ENCODE measurements at places on chromosomes 1 and 21.

GRCh38 chr1:160665330-160666078, 18.7 kb upstream of the SLAMF1 start:
- no peak for DNase-seq

DNA sequence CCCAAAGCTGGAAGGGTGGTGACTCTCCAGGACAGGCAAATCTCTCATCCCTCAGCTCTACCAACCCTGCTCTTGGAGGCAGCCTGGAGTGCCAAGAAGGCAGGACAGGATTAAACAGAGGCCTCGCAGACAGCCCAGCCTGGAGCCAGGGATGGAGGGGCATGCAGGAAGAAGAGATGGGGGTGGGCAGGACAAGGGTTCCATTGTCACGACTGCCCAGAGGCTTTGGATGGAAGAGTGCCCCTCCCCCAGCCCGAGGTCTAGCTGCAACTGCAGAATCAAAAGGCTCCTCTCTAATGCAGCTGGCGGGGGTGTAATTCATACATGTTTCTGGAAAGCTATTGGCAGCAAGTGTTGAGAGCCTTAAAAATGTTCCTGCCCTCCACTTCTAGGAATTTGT, 8.8 kb downstream of the RAB7B start:
- no peak for DNase-seq

DNA sequence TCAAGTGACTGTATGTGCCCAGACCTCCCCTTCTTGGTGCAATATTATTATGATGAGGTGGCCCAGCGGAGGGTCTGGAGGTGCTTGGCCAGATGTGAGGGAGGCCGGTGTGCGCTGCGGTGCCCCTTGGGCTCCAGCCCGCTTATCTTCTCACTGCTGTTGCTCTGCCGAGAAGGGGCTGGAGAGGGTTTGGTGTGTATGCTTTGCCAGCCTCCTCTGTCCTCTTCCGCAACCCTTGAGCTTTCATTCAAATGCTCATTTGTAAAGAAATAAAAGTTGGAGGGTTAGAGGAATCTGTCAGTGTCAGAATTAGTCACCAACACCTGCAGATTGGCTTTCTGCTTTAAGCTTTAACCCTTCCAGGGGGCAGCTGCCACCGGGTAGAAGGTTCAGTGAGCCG, 19.7 kb downstream of the RNF220 start:
- DNase-seq = no peak

GRCh38 chr1:190439447-190439846, 38.2 kb downstream of the BRINP3 start:
- DNase-seq = no peak

GRCh38 chr1:117347907-117348306, 19.3 kb upstream of the MAN1A2 start:
- no peak for DNase-seq

GRCh38 chr1:223718850-223719249, 6.5 kb downstream of the CAPN2 start:
- no peak for DNase-seq

DNA sequence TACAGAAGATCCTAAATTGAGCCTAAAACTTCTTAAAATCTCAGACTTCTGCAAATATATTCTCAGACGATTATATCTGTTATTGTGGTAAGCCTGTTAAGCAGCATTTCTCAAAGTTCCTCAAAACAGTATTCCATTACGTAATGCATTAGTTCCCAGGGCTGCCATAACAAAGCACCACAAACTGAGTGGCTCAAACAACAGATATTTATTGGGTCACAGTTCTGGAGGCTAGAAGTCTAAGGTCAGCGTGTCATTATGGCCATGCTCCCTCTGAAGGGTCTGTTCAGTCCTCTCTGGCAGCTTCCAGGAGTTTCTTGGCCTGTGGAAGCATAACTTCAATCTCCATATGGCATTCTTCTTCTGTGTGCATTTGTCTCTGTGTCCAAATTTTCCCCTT, 103.5 kb upstream of the ST6GALNAC5 start:
- no peak for DNase-seq

GRCh38 chr1:53959664-53960250, 13.6 kb downstream of the LRRC42 start:
- no peak for DNase-seq

DNA sequence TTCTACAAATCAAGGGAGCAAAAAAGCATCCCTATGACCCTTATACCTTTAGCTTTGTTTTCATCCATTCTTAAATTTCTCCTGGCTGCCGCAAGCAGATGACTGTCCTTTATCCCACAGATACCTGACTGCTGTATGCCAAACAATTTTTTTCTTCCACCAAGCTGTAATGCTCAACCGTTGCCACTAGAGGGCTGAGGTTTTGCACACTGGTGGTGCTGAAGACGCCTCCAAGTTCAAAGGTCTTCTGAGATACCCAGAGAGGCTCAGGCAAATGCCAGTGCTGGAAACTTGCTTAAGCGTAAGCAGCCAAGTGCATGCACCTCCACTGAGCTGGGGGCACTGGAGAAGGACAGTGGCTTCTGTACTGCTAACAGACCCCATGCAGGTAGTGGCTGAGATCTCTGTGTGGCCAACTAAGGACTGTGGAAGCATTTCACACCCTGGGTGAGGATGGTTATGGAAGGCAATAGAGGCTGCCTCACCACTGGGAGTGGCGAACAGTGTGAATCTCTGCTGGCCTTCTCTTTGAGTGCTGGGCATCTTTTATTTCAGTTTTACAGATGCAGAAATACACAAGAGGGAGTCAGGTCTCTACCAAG, 28.5 kb downstream of the CNIH3 start:
- no peak for DNase-seq

DNA sequence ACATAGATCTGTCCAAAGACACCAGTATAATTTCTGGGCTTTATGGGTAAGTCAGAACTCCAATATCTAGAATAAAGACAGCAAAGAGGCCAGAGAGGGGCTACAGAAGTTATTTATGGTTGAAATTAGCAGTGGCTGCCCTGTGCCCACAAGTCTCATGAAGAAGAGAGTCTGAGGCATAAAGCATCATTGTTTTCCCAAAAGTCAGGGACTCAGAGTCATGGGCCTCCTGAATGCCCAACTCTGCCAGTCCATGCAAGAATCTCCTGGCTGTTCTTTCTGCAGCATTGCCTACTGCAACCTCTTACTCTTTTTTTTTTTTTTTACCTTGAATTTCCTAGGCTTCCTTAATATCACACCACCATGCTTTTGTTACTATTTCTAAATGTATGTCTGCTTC, 49.6 kb downstream of the PLPP3 start:
- no peak for DNase-seq

GRCh38 chr1:84208935-84209334, 64.9 kb downstream of the PRKACB start:
- DNase-seq = no peak

DNA sequence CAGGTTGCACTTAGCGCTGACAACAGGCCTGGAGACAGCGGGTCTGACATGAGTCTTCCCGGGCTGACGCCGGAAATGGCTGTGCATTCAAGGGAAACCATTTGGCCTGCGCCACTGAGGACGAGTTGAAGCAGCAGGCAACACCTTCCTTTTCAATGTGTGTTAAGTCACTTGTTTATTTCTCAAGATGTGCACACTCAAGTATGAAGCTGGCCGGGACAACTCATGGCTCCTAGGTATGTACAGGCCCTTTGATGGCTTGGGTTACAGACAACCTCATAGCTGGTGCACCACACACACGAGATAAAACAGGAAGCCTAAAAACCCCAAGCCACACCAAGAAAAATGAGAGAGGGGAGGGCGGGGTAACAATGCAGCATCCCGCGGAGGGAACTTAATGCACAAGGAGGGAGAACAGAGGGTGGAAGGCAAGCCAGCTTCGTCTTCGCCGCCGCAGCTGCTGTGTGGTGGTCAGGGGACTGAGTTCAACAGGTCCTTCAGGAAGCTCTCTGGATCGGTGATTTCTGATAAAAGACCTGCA, 118.0 kb upstream of the IFFO2 start:
- DNase-seq = no peak

DNA sequence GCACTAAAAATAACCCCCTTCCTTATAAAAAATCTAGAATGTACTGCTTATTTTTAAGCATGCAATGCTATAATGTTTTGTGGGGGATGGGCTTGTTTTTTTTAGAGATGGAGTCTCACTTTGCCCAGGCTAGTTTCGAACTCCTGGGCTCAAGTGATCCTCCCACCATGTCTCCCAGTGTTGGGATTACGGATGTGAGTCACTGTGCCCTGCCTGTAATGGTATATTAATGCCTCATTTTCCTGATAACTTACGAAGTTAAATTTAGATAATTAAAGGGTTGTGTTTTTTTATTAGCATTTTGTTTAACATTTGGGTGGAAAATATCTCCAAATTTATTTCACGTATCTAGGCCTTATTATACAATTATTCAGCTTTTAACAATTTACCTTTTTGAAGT, 6.5 kb downstream of the RNF11 start:
- DNase-seq = no peak

- no peak for DNase-seq
Observed at GRCh38 chr1:221961532-221962292, 219.8 kb upstream of the DUSP10 start.

GRCh38 chr1:60149251-60149650, 75.7 kb upstream of the C1orf87 start:
- DNase-seq = no peak

- peak; percentile 99 for DNase-seq
Observed at GRCh38 chr1:156728599-156729462, at the start of gene ISG20L2. Gene ISG20L2, minus strand, starts transcription at chr1:156728766. Its CDS starts 1,114 bp downstream, at chr1:156727652.

GRCh38 chr21:38807986-38808385, 2.3 kb downstream of the ETS2 start:
- DNase-seq = no peak

DNA sequence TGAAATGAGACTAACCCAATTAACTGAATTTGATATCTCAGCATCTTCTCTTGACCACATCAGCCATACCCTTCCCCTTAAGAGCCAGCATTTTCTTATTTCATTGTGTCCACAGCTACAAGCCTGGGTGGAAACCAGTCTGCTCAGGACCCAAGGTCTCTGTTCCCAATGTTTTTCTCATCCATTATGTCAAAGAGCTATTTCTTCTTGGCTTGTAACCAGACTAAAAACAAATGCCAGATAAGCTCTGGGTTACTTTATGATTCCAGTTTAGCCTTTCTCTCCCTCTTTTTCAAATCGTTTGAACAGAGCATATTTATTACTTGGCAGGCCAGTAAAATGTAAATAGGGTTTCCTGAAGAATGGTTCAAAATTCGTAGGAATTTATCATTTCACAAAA, 109.3 kb upstream of the SPATA6 start:
- no peak for DNase-seq

- no peak for DNase-seq
Observed at GRCh38 chr1:201493757-201494617, 12.9 kb downstream of the CSRP1 start.

DNA sequence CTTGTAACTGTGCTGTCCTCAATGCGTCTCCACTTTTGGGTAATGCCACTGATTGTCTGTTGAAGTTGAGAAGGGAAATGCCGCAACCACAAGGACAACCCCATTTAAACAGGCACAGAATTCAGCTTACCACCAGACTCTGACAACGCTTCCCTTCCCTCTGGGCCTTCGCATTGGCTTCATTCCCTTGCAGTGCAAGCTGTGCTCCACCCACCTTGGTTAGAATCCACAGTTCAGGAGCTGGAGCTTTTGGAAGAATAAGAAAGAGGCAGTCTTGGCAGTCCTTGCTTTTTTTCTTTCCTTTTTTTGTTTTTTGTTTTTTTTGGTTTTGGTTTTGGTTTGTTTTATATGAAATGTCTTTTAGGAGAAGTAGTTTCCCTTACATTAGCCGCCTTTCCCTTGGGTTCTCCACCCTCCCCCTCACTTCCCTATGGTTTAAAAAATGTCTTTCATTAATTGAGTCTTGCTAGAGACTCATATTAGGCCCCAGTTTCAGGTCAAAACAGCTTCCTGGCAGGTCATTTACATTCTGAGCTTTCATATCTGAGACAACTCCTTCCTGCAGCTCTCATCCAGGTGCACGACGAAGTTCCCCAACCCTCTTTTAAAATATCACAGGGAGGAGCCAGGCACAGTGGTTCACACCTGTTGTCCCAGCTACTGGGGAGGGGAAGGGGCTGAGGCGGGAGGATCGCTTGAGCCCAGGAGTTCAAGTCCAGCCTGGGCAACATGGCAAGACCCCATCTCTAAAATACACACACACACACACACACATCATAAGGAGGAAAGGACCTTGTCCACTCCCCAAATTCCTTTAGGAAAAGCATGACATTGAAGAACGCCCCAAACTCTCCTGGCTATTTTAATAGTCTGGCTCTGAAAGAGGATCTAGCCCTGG, 20.7 kb upstream of the LAX1 start:
- no peak for DNase-seq

DNA sequence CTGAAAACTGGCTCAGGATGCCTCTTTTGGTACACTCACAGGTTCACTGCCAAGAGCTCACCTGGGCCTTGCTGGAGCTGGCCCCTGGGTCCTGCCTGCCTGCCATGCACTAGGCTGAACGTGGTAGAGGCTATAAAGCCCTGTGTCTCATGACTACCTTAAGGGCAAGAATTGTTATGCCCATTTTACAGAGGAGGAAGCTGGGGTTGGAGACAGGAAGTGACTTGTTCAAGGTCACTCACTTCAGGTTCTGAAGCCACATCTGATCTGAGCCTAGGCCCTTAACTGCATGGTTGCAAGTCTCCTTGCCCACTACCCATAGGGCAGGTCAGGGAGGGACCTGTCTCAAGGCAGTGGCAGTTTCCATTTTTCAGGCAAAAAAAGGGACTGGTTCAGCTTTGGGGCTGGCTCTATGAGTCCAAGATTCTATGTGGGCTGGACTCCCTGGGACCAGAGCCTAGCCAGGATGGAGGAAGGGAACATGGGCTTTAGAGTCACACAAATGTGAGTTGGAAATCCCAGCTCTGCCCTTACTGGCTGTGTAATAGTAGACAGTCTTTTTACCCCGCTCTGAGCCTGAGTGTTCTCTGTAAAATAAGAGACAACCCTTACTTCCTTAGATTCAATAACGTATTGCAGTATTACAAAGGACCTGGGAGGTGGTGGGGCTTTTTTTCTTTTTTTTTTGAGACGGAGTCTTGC, 7.8 kb downstream of the STK40 start:
- no peak for DNase-seq

GRCh38 chr1:61090546-61091202, 8.3 kb downstream of the NFIA start:
- DNase-seq = no peak

GRCh38 chr1:8875216-8875861, 3.1 kb downstream of the ENO1 start:
- DNase-seq = no peak

DNA sequence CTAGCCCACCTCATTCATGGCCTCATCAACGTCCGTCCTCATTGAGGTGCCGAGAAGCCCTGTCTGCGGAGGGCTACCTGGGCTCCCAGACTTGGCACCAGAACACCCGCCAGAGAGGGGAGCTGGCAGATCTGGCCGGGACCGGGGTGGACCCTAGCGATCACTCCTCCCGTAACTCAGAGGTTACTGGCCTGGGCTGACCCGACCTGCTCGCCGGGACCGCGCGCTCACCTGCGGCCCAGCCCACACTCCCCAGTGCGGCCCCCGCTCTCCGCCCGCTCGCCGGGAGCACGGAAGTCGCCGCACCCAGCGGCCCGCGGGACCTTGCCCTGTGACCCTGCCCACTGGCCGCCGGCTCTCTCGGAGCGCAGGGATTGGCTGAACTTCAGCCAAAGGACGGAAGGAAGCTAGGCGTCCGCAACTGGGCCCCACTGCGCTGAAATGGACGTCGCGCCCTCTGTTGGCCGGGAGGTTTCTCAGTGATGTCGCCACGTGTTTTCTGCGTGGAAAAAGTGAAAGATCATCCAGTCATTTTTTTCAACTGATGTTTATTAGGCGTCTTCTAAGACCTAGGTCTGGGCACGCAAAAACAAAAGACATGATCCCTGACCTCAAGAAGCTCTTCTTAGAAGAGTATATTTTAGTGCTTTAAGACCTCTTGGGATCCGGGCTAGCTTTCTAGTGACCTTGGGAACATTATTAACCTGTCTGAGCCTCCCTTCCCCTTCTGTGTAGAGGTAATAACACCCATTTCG, at the start of gene SMIM12:
Gene SMIM12 (minus strand): TSS at position 304 of the 755 bp plus-strand sequence. CDS start 3,772 bp downstream, outside the sequence.
- no peak for DNase-seq

GRCh38 chr1:97254731-97255463, 533.3 kb downstream of the PTBP2 start:
- no peak for DNase-seq

All from vagina (tissue), 2 donors.